ENCODE measurements at places on chromosomes 7 and 10. TPM values are rescaled to one million over a fixed set of nuclear protein-coding genes. Genes with fewer than 3 reads are reported as not detected.

Gene EN2
- not detected for total RNA-seq

Gene LRRN3
- 54.0 TPM for total RNA-seq

GRCh38 chr10:89042562-89042961 is 52.0 kb downstream of the FAS start:
- no peak for DNase-seq

DNA sequence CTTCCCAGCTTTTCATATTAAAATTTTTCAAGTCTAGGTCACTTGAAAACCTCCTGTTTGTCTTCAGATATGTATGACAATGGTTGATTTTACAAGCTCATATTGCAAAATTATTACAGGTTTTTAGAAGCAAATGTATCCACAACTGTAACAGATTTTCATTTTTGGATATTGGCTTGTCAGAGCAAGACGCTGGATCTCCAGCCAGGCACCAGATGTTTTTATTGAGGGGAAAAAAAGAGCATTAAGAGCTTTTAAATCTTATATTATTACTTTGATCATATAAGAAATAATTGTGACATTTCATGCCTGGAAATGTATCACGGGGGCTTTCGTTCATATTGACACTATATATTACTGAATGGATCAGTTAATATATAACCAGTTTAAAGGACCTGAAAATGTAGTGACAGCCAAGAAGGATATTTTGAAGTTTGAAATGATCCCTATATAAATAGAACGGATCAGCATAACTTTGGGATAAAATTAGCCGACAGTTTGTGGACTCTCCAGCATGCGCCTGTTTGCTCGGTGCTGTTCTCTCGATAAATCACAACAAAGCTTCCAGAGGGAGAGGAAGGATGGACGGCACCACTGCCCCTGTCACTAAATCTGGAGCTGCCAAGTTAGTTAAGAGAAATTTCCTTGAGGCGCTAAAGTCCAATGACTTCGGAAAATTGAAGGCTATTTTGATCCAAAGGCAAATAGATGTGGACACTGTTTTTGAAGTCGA is at the start of gene ASB4:
TSS of gene ASB4 (plus strand) at position 553 of the 733 bp plus-strand sequence. CDS start at position 582, 29 bp downstream.
- DNase-seq, result no peak

Gene ASZ1
- not detected for total RNA-seq

DNA sequence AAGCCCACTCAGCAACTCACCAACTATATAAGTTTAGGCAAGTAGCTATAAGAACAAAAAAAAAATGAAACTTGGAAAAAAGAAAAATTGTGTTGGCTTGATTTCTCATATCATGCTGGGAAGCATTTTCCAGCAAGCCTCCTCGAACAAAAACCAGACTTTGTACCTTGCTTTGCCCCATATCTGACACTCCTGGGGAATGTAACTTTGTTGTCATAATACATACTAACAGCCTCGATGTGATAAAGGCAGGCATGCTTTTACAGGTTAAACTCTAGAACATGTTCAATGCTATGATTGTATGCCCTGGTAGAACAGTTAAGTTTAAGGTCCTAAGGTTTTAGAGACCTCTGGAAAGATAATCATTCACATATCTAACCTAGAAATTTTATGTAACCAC is 11.6 kb downstream of the CFAP43 start:
- DNase-seq, result no peak

- DNase-seq, result no peak
Observed at GRCh38 chr10:78021201-78021600, 8.1 kb downstream of the POLR3A start.
